ENCODE measurements at places on chromosomes 1 and 21.

- DNase-seq = no peak
These were observed 8.9 kb downstream of the CAMTA1 start for GRCh38 chr1:6794164-6794563.

DNA sequence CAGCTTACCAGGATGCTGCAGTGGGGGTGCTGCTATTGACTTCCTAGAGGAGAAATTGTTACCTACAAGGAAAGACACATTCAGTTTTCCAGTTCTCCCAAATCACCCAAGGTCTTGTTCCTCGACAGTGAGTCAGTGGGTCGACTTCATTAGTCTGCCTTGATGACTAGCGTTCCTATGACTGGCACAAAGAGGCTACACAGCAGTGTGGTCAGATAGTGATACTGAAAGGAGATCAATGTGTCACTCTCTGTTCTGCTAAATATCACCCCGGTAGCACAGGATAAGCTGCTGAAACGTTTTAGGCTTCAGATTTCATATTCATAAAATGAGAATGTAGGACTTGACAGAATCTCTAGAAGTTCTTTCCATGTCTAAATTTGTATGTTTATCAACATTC, 357.4 kb downstream of the LMX1A start:
- DNase-seq = no peak

GRCh38 chr1:25566730-25567341, 23.4 kb downstream of the LDLRAP1 start:
- no peak for DNase-seq

DNA sequence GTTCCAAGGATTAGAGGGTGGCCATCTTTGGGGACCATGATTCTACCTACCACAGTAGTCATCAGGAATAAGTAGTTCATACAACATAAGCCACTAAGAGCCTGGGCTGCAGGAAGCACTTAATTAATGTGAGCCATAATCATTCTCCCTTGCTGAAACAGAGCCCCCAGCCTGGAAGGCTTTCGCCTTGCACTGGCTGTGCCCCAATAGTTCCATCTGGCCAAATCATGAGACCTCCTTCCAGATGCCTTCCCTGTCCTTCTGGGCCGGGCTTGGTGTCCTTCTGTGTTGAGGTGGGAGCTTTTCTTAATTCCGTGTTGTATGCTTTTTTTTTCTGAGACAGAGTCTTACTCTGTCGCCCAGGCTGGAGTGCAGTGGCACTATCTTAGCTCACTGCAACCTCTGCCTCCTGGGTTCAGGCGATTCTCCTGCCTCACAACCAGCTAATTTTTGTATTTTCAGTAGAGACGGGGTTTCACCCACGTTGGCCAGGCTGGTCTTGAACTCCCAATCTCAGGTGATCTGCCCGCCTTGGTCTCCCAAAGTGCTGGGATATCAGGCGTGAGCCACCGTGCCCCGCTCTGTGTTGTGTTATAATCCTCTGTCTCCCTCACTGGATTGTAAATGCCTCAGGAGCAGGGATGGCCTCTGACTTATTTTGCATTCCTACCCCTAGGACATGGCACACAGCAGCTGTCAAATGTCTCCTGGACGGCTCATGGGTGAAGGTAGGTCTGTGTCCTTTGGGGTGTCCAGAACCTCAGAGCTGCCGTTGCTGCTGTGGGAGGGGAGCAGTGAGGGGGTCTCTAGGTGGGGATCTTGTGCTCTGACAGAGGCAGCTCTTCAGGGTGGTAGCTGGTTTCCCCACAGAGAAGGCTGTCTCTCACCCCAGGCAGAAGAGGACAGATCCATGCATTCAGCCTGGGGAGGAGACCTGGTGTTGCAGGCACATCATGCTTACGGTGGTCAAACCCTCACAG, 10.1 kb downstream of the GNG4 start:
- DNase-seq = no peak

DNA sequence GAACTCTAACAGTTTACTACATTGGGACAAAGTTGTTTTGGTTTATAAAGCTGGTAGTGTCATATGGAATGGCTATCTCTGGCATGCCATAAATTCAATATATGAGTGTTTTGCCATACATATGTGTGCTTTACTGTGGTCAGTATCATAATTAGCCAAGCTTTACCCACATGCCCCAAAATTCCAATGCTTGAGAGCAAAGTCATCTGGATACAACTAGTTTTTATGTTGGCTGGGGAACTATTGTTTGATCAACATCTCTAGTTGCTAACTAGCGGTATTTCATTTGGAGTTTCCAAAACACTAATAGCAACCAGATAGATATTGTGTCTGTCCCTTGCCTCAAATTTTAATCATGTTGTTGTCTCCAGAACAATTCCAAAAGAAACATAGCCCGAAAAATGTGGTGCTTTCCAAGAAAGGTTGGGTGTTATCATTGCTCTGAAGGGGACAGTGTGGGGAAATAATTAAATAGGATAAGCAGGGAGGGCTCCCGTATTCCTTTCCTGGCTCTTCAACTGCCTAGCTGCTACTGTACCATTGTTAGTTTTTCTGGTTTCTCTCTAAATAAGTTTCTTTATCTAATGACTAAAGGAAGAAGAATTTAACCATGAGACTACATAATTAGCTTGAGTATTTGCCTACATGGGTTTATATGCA, 136.1 kb downstream of the TGFB2 start:
- no peak for DNase-seq

GRCh38 chr1:192846950-192847349, 38.1 kb downstream of the RGS2 start:
- no peak for DNase-seq

- no peak for DNase-seq
These were observed 621.9 kb downstream of the LRRIQ3 start for GRCh38 chr1:73576083-73576482.

DNA sequence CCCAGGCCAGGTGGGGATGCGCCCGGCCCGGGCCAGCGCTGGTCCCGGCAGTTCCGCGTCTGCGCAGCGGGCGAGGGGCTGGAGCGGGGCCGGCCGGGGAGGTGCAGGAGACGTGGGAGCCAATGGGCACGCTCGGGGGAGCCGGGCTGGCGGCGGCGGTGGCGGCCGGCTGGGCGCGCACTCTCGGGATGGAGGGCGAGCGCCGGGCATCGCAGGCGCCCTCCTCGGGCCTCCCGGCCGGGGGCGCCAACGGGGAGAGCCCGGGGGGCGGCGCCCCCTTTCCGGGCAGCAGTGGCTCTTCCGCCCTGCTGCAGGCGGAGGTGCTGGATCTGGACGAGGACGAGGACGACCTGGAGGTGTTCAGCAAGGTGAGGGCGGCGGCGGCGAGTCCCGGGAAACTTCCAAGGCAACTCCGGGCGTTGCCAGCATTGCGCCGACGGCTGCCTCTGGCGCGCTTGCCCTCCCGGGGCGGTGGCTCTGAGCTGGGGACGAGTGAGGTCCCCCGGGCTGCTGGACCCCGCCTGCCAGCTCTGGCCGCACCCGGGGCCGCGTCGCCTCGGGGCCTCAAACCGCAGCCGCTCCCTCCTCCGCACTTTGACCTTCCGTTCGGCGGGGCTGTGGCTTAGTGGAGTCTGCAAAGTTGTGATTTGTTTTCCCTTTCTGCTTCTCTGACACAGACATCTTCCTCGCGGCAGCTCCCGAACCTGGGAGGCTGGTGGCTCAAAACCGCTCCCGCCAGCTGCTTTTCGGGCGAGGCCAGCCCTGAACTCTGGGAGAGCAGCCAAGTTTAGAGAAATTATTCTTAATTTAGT, at the start of gene SNX7:
TSS of gene SNX7 (plus strand) at position 178 of the 812 bp plus-strand sequence. CDS start at position 189, 11 bp downstream.
- no peak for DNase-seq

DNA sequence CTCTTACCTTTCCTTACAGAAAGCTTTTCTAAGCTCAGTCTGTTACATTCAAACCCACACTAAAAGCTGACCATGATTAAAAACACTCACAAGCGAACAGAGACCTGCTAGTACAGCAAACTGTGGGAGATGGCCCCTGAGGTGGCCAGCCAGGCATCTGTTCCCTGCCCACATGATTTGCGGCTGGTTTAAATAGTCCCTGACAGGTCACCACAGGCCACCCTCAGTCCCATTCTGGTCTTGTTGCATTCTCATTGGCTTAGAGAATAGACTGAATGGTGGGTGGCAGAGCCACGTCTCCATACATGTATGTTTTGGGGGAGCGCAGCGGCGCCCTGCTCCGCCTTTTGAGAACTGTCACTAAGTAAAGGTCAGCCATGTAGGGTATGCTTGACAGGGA, 2.3 kb upstream of the ACTA1 start:
- DNase-seq = no peak

GRCh38 chr1:168531615-168532345, 12.0 kb downstream of the XCL2 start:
- DNase-seq = no peak

DNA sequence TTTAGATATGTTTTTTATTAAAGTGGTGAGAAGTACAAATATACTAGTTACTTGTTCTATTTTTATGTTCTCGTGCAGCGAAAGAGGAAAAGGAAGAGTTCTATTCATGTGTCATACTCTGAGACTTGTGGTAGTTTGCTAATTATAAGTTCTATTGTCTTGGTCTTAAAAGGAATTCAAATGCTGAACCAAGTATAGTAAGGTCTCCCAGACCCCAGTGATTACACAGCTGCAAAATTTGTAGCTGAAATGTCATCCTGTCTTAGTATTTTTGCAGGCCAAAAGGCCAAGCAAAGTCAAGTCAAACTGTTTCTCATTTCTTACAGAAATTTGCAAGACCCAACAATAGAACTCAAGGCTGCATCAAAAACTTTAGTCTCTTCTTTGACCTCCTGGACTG, 268.7 kb downstream of the CHRM3 start:
- no peak for DNase-seq

GRCh38 chr1:230286166-230286889, 139.8 kb downstream of the PGBD5 start:
- no peak for DNase-seq

DNA sequence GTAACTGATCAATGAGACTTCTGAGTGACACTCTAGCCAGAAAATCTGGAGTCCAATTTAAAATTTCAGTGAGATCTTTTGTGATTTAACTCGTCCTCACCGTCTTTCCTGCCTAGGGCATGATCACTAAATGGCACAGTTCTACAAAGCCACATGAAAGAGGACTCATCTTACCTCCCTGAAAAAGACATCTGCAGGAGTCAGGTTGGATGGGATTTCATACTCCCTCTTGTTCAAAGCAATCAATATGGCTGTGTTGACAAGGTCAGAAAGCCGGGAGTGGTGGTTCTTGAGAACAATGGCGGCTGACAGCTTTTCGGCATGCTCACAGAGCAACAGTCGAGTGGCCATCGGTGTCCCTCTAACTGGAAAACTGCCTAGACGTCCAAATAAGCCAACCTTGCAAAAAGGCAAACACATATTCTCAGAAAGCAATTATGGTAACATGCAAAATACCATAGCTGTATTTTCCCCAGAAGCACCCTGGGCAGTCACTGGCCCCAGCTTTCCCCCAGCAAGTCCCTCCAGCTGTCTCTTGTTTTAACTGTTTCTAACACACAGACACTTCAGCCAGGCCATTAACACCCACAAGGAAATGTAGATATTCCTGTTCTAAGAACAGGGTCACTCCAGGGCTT, 36.6 kb upstream of the ACTA1 start:
- no peak for DNase-seq

DNA sequence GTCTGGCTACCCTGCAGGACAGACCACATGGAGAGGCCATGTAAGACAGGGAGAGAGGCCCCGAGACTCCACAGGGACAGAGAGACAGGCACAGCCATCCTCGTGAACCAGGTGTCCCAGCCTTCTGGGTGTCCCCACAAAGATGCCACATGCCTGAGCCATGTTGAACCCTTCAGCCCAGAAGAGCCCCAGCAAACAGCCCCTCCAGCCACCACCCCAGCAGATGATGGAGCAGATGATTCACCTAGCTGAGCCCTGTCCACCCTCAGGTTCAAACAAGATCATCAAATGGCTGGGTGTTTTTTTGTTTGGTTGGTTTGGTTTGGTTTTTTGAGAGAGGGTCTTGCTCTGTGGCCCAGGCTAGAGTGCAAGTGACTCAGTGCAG, 78.7 kb downstream of the DHRS3 start:
- no peak for DNase-seq

DNA sequence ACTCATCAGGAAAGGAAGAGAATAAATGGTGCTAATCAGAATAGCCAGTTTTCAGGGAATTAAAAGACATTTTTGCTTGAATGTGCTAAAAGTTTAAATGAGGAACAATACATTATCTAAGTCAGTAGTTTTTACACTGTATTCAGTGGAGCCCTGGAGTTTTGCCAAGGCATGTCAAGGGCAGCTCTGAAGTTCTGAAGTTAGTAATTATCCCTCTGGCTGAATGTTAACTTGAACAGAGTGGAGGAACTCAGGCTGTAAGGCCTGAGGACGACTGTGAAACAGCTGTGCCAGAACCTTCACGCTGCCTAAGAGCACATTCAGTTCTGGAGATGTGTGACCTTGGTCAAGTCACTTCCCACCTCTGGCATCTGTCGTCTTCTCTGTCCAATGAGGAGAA, 68.1 kb downstream of the EDEM3 start:
- DNase-seq = no peak

GRCh38 chr21:28099001-28099705, 893.5 kb downstream of the LTN1 start:
- no peak for DNase-seq

DNA sequence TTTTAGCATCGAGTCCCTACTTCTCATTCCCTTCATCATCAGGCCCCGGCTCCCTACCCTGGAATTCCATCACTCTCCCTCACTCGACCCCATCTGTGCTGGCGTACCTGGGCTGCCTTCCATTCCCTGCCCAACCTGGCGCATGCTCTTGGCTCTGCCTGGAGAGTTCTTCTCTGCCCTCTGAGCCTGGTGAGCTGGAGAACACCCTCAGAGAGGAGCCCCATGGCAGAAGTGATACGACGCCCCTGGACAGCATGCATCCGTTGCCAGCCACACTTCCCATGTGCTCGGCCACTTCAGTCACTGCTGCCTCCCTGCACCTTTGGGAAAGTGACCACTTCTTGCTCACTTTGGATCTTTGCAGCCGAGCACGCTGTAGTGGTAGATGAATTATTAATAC, 30.1 kb downstream of the OLFML2B start:
- DNase-seq = no peak

DNA sequence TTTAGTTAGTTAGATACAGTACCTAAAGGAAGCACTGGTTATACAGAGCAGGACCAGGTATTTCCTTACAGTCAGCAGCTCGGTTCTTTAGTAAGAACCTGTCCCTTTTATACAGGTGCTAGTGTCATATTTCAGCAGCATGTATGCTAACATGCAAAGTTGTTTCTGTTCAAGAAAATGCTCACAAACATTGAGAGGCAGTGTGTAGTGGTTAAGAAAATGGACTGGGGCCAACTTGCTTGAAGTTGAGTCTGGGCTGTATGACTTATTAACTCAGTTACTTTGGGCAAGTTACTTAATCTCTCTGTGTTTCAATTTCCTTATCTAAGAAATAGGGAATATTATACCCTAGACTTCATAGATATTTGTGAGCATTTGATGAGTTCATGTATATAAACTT, 31.1 kb downstream of the AK4 start:
- no peak for DNase-seq

DNA sequence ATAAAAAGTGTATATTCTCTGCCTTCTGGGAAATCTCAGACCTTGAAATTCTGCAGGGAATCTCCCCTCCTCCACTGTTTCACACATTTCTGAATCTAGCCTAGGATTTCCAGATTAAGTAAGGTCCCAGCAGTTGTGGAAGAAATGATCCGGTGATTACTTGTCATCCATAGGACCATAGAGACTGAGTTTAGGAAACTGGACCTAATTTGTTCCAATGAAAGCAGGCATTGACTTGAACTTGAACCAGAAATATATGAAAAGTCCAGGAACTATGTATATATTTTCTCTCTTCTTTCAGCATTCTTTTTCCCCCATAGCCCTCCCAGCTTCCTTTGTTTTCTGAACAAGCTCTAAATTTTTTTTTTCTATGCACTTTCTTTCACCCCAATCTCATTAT, 149.5 kb upstream of the SPAG17 start:
- DNase-seq = no peak
